NAMALWA (cell line): ENCODE measurements at places on chromosomes 13 and 19.

DNA sequence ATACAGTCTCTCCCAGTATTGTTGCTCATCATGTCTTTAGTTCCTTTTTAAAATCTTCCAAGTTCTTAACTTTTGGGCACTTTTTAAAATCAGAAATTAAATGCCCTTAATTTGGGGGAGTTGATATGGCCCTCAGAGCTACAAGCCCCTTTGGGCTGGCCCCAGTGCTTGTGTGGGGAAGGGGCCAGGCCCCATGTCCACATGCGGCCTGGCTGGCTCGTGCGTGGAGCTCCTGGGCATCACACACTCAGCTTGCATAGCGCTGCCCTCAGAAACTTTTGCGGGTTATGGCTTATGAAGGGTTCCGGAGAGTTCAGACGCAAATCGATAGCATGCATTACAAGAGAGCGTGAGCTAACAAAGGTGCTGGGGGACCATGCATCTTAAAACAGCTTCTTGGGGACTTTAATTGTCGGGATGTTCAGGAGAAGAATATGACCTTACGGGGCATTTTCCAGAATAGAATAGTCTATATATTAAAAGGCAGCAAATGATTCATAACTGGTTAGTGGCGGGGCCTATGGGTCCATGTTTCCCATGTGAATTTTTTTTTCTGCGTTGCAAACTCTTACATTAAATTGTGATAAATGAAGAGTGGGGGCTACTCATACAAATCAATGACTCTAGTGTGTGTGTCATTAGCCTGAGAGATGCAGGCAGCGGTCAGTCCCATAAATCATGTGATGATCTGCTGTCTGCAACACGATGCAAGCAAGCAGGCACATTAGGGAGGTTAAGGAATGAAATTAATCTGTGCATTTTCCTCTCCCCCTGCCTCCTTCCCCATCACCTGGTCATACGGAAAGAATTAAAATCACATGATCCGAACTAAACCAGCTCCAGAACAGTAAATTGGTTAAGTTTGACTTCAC is 185.8 kb upstream of the TSHZ3 start:
- no peak for DNase-seq

GRCh38 chr19:51121257-51121656 is 3.4 kb upstream of the SIGLEC9 start:
- no peak for DNase-seq

- DNase-seq, result peak; percentile 60
These were observed 6.5 kb upstream of the OPA3 start for GRCh38 chr19:45591004-45591637.

- no peak for DNase-seq
These were observed 12.8 kb downstream of the CAPS start for GRCh38 chr19:5926641-5927440.

DNA sequence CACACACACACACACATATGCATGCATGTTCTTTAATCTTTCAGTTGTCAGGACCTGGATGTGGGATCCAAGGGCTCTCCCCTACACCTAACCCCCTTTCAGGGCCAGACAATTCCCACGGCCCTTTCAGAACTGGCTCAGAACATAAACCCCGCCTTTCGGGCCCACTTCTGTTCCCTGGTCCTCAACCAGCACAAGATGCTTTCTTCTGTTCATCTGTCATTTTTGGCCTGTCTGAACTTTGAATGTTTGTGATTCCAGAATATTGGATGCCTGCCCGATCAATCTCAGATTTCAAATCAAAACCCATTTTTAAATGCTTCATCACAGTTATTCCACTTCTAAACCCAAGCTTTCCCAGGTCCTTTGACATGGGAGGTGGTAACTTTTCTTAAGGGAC is 167.3 kb downstream of the USP12 start:
- no peak for DNase-seq

- no peak for DNase-seq
These were observed 476.6 kb downstream of the ZNF536 start for GRCh38 chr19:30848636-30849425.

- no peak for DNase-seq
These were observed 3.7 kb downstream of the TINCR start for GRCh38 chr19:5563935-5564612.
